ENCODE measurements at places on chromosomes 2 and 18.

- DNase-seq, result no peak
Observed at GRCh38 chr2:42614838-42615237, 46.4 kb downstream of the MTA3 start.

DNA sequence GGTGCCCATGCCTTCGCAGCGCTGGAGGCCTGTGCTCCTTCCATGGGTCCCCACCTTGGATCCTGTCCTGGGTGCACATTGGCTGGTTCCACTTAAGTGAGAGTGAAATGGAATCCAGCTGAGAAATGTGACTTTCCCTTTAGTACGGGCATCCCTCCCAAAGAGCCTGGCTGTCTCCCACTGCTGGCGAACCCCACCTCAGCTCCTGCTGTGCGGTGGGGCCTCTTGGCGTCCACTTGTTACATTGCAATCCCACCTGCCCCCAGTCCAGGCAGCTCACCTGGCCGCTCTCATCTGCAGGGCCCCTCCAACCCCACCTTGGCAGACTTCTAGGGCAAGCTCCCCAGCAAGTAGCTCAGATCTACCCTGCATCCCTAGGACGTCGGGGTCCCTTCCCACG lies 35.5 kb upstream of the GNAL start:
- no peak for DNase-seq

DNA sequence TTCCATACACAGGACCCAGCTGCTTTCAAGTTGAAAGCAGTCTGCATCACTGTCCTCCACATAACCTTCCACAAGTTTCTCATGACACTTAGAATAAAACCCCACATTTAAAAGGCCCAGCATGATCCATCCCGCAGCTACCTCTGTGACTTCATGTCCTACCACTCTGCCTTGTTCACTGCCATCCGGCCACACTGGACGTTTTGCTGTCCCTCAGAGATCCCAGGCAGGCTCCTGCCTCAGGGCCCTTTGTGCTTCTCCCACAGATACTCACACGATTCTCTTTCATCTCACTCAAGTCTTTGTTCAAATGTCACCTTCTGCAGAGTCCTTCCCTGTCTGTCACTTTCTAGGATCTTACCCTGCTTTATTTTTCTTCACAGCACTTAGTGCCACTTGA lies 232.9 kb upstream of the BOD1L2 start:
- DNase-seq, result no peak

DNA sequence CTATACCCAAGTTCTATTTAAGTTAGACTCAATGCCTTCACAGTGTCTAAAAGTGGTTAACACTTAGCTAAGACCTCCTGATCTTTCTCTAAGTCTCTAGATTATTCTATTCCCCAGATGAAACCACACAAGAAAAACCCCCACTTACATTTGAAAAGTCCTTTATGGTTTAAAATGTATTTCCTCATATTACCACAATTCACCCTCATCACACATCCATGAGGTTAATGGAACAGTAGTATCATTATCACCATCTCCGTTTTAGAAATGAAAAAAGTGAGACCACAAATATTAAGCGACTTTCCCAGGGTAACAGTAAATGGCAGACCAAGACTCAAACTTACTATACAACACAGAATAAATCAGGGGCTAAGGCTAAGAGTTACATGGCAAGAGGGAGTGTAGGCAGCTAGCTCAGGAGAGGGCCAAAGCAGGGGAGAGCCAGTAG lies 28.6 kb downstream of the EPG5 start:
- no peak for DNase-seq

DNA sequence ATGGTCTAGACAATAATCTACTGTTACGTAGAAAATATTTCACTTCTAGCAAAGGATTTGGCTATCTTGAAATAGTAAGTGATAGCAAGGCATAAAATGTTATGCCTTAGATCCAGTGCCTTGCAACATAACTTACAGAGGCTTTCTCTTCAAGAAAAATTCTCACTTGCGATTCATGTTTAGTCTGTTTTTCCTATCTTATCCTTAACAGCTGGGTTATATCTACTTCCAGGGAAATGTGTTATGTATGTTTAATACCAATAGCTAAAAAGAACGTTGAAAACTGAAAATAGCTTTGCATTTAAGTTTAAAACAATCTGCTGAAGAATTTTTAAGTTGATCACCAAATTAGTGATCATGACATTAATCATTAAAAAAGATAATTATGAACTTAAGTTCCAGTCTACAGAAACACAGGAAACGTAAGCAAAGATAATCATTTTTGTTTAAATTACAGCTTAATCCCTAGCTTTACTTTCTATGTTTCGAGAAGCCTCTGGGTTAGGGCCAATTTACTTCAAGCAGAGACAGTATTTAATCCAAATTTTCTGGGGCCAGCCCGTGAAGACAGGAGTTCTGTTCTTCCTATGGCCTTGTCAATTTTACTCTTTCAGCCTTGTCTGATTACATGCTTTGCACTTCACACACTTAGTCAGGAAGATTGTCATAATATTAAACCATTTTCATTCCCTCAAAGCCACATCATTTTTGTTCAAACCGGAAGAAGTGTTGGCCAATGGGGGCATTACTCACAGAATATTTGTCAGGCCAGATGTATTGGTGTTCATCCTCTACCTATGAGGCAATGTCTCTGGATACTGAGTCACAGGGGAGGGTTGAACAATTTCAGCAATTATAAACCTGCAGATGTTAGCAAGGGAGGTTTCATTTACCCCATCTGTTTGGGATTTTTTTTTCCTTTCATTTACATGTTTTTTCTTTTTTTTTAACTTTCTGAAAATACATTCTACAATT lies 1132.9 kb upstream of the ZEB2 start:
- DNase-seq, result no peak

- DNase-seq, result no peak
Observed at GRCh38 chr2:85534881-85535280, 4.1 kb upstream of the MAT2A start.

GRCh38 chr2:202038471-202039277 lies 5.0 kb downstream of the FZD7 start:
- DNase-seq, result no peak

- DNase-seq, result peak; percentile 55
Observed at GRCh38 chr18:5167831-5168230, 29.2 kb downstream of the AKAIN1 start.

GRCh38 chr18:32730620-32731091 lies 42.2 kb downstream of the KLHL14 start:
- no peak for DNase-seq

GRCh38 chr2:12334412-12334966 lies 382.2 kb upstream of the TRIB2 start:
- peak; percentile 36 for DNase-seq

DNA sequence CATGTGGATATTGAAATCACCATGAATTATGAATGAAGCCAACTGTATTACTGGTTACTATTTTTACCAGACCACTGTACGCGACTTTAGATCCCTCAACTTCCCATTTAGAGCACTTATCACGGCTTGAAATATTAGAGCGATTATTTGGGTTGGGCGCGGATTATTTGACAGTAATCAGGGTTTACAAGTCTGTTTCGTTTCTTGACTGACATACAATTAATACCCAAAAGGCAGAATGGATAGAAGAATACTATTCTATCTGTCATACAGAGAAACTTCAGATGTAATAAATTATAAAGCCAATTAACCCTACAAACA lies 496 bp upstream of the NAPG start:
- no peak for DNase-seq

GRCh38 chr18:57941841-57942489 lies 102.1 kb upstream of the NEDD4L start:
- no peak for DNase-seq

All from CD4-positive, alpha-beta T cell treated with Interleukin-6 at 100 ng/mL for 8 hours (primary cell).